ENCODE measurements at places on chromosomes 7 and 10.

GRCh38 chr10:108789919-108790318, 1133.4 kb downstream of the XPNPEP1 start:
- no peak for DNase-seq

- no peak for DNase-seq
Observed at GRCh38 chr7:6284461-6285360, 12.3 kb upstream of the CYTH3 start.

DNA sequence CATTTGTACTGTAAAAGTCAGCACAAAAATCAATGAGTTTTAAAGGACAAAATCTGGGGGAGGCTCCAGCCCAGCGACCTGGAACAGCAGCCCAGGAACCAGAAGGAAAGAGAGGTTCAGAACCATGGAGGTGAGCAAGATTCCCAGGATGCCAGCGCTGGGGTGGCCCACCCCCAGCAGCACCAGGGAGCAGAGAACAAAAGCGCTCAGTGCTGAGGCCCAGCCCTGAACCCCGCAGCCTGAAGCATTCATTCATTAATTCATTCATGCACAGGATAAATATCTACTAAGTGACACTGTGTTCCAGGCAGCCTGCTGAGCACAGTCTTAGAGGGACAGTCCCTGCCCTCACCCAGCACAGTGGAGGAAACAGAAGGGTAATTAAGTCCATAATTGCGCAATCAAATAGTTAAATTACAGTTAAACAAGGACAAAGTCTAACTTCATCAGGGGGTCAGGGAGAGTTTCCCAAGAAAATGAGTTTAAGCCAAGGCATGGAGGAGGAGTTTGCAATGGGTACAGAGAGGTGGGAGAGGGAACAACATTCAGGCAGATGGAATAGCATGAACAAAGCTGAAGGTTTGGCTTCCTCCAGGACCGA, 202.3 kb downstream of the GRID1 start:
- no peak for DNase-seq

DNA sequence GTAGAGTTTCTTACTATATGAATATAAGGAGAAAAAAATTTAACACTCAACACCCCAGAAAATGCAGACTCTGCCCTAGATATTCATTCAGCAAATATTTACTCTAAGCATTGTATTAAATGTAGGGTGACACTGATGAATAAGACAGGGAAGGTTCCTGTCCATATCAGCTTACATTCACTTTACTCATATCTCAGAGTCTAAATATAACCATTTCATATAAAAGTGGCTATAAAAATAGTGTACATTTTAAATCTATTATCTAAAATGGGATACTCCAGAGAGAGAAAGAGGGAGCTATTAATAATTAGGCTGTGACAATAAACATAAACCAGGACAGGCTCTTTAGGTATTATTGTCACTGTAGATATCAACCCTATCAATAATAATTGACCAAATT, 104.0 kb downstream of the PKD1L1 start:
- DNase-seq: no peak

GRCh38 chr7:151793531-151793951, 83.4 kb downstream of the PRKAG2 start:
- no peak for DNase-seq

GRCh38 chr10:1572519-1573333, 164.6 kb downstream of the ADARB2 start:
- DNase-seq: no peak

DNA sequence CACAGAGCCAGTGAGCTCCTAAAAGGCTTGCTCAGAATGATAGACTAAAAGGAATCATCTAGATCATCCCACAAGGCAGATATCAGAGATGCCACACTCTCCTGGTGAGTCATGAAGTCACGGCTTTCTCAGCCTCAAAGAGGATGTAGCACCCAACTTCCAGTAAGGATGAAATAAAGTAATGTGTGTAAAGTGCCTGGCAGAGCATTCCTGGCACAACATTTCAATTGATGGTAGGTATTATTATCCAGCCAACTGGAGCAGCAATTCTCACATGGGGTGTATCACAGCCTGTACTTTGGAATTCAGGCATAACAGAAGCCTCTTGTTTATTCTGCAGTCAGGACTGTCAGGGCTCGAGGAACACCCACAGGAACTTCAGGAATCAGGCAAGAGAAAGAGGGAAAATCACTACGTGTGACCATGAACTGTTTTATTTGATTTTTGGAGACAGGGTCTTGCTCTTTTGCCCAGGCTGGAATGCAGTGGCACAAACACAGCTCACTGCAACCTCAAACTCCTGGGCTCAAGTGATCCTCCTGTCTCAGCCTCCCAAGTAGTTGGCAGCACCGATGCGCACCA, 5.3 kb upstream of the NAT16 start:
- no peak for DNase-seq

DNA sequence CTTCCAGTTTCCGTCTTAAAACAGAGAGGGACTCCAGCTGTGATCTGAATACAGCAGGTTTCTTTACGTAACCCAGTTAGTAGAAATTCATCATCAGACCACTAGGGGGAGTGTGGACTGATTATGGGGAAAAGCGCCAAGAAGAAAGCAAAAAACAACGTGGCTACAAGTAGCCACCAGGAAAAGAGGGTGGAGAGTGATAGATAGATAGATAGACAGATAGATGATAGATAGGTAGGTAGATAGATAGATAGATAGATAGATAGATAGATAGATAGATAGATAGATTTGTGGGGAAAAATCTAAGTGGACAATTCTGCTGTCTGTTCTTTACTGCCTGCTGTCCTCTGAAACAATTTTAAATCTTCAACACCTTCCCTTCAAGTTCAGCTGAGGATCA, 12.7 kb upstream of the AKR1B10 start:
- DNase-seq: no peak

- no peak for DNase-seq
Observed at GRCh38 chr7:123583821-123584220, 17.8 kb upstream of the ASB15 start.

DNA sequence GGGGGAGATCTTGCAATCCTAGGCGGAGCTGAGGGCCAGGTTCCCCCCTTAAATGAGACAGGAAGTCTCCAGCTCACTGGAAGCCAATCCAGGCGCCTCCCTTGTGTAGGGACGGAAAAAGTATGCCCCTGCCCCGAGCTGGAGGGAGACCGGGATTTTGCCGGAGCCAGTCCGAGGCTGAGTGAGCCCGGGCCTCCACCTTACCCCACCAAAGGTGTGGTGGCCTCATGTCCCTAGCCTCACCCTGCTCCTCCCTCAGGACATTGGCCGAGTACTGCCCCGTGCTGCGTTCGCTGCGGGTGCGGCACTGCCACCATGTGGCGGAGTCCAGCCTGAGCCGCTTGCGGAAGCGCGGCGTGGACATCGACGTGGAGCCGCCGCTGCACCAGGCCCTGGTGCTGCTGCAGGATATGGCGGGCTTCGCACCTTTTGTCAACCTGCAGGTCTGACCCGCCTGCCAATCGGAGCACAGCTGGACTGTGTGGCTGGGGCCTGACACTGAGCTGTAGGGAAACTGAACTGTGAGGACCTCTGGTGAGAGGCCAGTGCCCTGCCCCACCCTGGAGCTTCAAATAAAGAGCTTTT, 2.0 kb downstream of the FBXL15 start:
- no peak for DNase-seq

DNA sequence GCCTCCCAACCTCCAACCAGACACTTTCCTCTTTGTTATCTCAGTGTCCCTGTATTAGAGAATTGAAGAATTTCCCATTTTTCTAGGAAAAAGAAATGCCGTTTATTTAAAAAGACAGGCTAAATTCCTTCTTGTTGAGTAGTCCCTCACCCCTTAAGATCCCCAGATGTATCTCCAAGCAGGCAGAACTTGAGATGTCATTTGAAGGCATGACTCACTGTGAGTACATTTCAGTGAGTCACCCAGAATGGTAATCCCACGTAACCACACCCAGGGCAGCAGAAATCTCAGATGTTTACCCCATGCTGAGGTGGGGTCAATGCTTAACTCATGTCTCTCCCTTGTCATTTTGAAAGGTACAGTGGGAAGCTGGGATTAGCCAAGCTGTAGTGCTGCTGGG, 4.4 kb downstream of the ZNF655 start:
- DNase-seq: no peak

DNA sequence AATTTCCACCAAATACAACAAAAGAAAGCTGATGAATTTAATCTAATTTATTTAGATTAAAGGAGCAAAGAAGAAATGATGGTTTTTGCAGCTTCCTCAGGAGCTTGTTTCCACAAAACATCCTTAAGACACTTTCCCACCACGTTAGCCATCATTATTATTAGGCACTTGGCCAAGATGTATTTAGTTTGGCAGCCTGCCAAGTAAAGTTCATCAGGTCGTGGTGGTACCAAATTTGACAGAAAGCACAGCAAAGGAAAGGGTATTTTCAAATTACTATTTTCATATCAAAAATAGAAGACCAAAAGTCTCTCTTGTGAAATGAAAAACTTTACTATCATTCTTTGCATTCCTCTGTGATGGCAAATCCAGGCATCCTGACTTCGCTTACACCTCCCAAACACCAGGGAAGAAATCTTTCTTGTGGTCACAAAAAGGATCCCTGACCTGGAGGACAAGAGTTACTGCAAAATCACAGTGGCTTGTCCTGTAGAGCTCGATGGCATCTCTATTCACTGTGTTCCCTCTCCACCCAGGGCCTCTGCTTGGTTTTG, 123.1 kb upstream of the INHBA start:
- DNase-seq: no peak

- no peak for DNase-seq
Observed at GRCh38 chr10:111360260-111360925, 283.6 kb downstream of the ADRA2A start.

DNA sequence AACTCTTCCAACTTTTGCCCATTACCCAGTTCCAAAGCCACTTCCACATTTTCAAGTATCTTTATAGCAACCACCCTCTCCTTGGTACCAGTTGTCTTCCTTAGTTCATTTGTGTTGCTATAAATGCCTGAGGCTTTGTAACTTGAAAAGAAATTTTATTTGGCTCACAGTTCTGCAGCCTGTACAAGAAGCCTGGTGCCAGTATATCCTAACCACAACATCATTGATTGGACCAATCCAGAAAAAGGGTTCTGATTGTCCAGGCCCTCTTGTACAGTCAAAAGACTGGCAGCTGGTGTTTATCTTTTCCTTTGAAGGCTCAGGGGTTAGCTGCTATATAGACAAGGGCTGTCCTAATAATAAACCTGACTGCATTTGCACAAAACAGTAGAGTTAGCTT, 21.1 kb upstream of the ABCC2 start:
- DNase-seq: no peak

GRCh38 chr10:615583-616152, 73.8 kb downstream of the DIP2C start:
- no peak for DNase-seq

DNA sequence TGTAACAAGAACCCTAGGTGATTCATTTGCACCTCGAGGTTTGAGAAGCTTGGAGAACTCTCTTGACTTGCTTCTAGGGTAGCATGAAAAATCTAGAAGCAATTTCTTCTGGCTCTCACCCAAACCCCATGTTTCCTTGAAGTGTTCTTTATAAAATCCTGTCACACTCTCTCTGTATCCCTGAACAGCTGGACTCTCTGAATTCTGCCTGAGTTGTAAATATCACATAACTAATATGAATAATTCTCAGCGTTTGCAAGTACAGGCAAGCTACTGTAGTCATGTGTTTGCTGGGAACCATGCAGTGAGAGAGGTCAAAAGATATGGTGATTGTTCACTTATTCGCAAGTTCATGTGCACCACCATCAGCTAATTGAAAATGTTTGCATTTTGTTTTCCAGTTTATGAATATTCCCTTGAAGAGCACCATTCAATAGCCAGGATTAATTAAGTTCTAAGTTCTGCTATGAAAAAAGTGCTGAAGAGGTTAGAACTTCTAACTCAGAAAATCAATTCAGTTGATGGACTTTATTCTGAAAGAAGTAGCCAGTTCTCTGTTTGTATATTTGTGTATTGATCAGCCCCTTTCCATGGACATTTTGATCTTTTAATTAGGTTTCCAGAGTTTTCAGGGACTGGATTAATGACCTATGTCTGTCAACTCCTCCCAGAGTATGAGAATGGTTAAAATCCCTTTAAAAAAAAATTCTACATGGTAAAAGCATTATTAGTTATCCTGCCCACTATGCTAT, 243.0 kb downstream of the PLXDC2 start:
- DNase-seq: no peak

DNA sequence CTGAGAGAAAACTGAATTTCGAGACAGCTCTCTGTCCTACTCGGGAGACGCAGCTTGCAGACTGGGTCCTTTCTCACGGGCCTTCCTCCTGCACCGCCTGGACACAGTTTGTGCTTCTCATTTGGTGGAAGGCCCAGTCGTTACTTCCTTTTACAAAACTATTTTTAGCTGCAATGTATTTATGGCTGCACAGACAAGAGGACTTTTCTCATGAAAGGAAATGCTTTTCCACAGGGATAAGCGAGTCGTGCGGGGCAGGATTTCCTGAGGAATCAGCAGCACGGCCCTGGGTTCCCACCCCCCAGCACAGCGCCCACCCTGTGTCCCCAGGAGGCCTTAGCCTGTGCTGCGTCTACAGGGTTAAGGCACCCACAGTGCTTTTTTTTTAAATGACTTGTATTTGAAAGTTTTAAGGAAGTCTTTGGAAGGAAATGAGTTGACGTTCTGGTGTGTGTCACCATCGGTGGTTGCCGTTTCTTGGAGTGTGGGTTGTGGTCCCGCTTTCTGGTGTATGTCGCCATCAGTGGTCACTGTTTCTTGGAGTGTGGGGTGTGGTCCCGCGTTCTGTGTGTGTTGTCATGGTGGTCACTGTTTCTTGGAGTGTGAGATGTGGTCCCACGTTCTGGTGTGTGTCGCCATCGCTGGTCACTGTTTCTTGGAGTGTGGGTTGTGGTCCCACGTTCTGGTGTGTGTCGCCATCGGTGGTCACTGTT, 50.9 kb downstream of the INPP5A start:
- no peak for DNase-seq

GRCh38 chr10:5891009-5891408, 966 bp downstream of the FBH1 start:
- DNase-seq: no peak

DNA sequence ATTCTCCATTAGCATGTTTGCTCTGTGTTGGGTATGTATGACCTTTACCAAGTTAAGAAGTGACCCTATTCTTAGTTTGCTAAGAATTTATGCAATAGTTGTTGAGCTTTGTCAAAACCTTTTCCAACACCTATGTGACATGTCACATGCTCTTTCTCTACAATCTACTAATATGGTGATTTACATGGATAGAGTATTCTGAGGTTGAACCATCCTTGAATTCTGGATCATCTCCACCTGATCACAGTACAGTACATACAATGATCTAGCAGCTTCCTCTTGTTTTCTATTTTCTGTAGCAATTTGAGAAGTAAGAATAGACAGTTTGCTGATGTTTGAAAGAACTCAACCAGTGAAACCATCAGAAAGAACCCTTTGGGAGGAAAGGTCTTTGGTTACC, 101.2 kb upstream of the PDGFA start:
- no peak for DNase-seq

GRCh38 chr7:150781103-150781502, 19.1 kb downstream of the TMEM176B start:
- DNase-seq: no peak

- no peak for DNase-seq
Observed at GRCh38 chr10:70901276-70901878, 13.0 kb upstream of the PCBD1 start.

Data from stimulated activated CD4-positive, alpha-beta T cell treated with anti-CD3 and anti-CD28 coated beads, Interleukin-1b, Interleukin-23, amount 100 ng/mL, for 1 hour (primary cell).